ENCODE measurements at places on chromosomes 5 and 9.

DNA sequence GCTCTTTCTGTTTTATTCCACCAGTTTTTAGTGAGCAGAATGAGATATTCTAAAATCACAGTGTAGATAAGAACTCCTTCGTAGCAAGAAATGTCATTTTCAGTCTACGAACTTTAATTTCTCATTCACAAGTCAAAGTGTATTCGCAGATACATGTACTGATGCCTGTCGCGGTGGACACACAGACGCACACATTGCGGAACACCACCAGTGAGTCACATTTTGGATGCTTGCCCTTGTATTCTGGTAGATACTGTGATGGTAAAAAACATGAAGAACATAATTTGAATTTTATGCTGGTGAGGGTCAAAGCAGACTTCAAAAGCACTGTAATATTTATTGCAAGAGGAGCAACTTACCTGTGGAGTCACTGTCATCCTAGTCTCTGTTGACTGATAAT, 4.7 kb upstream of the C9orf57 start:
- no peak for DNase-seq

- no peak for DNase-seq
Measured at GRCh38 chr5:142688281-142688989, 2.5 kb upstream of the FGF1 start.

DNA sequence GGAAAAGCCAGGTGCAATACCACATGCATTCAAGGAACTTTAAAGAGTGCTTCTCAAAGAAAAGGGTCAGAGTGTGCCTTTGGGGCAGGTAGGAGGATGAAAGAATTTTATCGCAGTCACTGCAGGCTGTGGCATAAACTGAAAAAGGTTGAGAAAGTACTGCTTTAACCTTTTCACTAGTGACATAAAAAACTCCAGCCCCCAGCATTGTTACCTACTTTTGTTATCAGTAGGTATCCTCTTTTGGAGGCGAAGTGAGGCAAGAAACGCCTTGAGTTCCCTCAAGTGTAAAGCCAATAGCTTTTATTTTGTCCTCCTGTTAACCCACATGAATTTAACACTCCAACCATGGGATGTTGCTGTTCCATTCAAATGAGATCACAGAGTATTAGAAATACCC, 64.7 kb upstream of the CHD1 start:
- DNase-seq = no peak

DNA sequence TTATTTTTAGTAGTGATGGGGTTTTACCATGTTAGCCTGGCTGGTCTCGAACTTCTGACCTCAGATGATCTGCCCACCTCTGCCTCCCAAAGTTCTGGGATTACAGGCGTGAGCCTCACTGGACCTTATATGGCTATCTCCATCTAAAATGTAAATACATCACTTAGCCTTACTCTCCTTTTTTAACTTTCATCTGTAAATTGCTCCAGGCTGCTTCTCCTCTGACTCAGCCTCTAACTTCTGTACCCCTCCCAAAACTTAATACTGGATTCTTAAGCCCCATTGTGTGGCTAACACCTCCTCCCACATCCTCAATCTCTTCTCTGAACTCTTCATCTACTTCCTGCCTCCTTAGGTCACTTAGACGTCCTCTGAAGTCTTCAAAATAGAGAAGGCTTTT, 4.0 kb downstream of the SNX30 start:
- no peak for DNase-seq

DNA sequence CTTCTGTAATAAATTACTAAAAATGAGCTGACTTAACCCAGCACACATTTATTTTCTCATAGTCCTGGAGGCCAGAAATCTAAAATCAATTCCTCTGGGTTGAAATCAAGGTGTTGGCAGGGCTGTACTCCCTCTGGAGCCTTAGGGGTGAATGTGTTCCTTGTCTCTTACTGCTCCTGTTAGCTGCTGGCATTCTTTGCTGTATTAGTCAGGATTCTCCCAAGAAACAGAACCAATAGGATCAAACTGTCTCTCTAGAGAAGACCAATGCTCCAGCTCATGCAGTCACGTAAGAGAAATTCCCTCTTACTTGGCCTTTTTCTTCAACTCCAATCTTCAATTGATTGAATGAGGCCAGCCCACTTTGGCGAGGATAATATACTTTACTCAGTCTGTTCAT, 15.3 kb upstream of the CD180 start:
- DNase-seq = no peak

- DNase-seq = no peak
Measured at GRCh38 chr5:62708481-62709325, 130.1 kb downstream of the LRRC70 start.
